Inflammatory macrophage treated with lipopolysaccharide for 4 hours (primary cell): ENCODE measurements at places on chromosomes 2 and 18.

DNA sequence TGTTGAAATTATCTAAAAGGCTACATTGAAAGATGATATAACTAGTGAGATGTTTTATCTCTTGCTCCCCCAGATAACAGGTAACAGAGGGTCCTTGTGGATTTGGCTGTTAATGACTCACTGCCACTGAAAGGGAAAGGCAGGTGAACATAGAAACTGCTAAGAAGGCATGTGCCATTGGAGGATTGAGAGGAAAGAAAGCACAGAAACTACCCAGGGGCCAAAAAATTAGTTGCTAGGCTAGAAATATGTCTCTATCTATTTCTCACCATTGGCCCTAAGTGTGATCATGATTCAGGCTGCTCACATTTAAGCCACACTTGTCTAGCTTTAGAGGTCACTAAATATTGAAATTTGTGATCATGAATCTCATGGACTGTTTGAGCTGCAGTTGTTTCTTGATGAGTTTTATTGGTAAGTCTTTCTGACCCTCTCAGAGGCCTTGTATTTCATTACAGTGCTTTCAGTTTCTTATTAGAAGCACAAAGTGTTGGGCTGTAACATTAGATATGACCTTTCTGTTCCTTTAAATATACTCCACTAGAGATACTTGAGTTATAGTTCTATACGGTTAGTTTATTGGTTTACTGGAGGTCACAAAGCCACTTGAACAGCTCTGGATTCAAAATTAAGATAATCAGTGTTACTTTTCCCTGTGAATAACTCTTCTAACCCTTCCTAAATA, 26.2 kb downstream of the NAB1 start:
- no peak for DNase-seq

- no peak for DNase-seq
Measured at GRCh38 chr2:239421851-239422250, 21.0 kb upstream of the HDAC4 start.

GRCh38 chr2:153786016-153786415, 85.7 kb upstream of the GALNT13 start:
- no peak for DNase-seq

DNA sequence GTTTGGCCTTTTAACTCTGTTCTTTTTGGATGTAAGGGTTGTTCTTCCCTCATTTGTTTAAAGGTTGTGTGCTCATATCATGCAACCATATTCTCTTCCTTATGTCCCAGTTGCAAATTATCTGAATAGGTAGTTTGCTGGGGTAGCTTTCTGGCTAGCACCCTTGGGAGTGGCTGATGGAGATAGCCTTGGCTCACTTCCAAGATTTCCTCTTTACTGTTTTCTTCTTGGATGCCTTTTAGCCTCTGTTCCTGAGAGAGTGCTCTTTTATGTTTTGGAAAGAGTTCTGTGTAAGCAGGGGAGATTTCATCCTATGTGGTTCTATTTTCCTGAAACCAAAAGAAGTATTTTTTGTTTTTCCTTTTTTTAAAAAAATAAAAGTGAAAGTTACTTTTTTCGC, 25.4 kb downstream of the USP14 start:
- DNase-seq: no peak

- DNase-seq: no peak
Measured at GRCh38 chr2:39736640-39737039, 42.4 kb downstream of the THUMPD2 start.

- peak; percentile 80 for DNase-seq
Measured at GRCh38 chr2:172465417-172466334, 38.3 kb downstream of the ITGA6 start.

GRCh38 chr18:45619826-45620201, 4.5 kb downstream of the SLC14A2 start:
- DNase-seq: no peak

DNA sequence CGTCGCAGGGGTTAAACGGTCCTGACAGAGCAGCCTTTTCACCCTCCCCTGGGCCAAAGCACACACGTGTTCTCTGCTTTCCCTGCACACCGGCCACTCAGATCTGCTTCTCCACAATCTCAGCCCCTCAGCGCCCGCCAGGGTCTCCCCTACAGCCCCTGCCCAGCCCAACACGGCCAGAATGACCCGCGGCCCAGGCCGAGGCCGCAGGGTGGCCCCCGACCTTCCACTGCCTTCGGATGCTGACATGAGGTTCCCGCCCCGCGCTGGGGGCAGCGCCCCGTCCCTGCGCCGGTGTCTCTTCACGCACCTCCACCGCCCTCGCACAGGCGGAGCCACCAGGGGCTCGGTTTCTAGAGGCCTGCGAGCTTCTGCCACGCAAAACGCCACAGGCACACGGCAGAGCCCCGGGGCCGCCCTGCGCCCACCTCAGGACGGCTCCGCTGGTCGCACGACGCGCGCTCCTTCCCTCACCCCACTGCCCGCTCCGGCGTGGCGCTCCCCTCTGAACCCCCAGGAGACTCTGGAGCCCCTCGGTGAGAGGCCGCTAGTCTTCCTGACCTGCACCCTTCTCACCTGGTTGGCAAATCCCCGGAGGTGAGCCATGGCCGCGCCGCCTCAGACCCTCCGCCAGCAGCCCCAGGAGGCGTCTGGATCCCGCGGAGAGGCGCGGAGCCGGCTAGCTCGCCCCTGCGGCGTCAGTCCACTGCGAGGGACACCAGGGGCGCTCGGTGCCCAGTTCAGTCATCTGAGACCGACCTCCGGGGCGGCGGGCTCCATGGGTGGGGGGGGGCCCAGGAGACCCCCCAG, 749 bp downstream of the STK25 start:
- DNase-seq: peak; percentile 48

DNA sequence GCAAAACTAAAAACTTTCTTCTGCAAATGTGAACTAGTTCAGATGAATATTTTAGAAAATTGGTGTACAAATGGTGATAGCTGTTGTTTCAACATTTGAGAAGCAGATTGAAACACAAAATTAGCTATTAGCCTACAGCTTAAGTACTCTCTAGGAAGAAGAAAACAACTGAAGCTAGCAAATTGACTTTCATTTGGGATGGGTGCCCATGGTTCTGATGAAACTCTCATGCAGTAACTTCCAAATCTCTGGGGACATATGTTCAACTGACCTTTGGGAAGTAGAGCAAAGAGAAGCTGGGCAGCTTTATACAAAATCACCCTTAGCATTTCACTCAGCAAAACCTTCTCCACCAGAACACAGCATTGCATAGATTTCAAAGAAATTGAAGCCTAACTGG, 119.0 kb downstream of the GALNT13 start:
- no peak for DNase-seq

GRCh38 chr18:811892-812375, at the start of gene YES1:
TSS of gene YES1 (minus strand) at chr18:812242. CDS start at chr18:756827, 55,415 bp downstream.
- DNase-seq: no peak

DNA sequence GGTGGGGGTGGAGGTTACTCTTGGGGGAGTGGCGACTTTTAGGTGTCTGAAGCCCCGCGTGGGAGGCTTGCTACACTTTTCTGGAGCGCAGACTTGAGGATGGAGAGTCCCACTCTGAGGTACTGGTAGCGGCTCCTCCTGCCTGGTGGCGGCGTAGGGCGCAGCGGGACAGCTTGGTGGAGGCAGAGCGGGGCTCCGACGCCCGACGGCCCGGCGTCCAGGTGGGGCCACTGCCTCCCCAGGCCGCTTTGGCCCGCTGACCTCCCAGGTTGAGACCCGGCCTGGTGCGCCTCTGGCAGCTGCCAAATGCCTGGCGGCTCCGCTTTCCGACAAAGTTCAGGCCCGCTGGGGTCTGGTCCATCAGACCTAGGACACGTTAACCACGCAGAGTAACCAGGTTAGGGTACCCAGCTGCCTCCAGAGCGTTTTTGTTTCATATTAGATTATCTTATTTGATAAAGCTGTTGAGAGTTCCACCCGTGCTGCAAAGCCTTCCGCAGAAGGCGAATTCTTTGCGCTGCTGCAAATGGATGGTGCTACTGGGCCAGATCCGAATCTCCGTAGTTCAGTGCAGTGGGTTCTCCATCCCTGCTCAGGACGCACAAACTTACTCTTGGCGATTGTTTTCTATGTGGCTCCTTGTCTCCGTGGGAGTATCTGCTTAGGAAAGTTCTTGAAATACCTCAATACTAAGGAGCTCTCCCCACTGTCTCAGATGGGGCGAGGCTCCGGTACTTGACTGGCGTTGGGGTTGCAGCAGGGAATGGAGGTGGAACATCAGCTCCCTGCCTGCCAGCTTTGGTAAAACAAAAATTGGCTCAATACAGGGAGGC, 405.9 kb downstream of the XIRP2 start:
- no peak for DNase-seq

DNA sequence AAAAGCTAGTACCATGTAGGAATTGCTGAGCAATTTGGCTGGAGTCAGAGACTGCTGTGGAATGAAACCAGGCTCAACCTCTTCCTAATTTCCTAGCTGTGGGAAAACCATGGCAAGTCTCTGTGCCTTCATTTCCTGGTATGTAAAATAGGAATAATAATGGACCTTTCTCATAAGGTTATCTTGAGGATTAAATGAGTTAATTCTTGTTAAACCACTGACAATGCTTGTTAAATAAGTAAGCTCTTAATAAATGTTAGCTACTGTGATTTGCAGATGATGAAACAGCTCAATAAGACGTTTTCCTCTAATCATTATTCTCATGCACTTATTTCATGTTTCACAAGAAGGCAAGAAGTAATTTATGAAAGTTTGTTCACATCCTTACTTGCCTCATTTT, 346.7 kb downstream of the RND3 start:
- DNase-seq: no peak

DNA sequence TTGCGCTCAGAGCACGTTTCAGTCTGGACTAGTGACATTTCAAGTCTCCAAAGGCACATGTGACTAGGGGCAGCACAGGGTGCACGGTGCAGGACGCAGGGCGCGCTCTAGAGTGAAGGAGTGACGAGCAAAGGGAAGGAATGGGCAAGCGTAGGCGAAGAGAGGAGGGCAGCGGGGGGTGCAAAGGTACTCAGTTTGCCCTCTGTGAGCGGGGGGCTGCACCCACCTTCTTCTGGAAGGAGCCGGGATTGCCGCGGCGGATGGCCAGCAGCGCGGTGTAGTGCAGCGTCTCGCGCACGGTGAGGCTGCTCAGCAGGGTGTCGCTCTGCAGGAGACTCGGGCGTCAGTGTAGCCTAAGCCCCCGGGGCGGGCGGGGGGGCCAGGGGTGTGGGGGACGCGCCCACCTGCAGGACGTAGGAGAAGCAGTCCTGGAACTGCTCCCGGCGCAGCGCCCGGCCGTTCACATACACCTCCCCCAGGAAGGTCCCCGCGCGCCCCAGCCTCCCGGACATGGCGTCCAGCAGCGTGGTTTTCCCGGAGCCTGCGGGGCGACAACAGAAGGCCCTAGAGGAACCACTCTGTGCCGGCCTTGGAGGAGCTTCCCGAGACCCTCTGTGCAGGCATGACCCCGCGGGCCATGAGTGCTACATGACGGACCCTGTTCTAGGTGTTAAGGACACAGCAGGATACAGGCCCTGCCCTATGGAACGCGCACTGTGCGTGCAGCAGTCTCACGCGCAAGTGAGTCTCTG, 6.9 kb downstream of the ABCG5 start:
- DNase-seq: no peak
